Mesothelial cell of epicardium (in vitro differentiated cells): ENCODE measurements at places on chromosomes 4 and X. TPM values are rescaled to one million over a fixed set of nuclear protein-coding genes. Genes with fewer than 3 reads are reported as not detected.

- H3K27me3 ChIP-seq, result no peaks in the 10 kb centered on the region
- no peak for DNase-seq
- no peak overlapping the region for H3K4me3 ChIP-seq
- no peaks in the 10 kb centered on the region for H3K36me3 ChIP-seq
These were observed 48.4 kb upstream of the SLC7A3 start for GRCh38 chrX:70979136-70979762.

DNA sequence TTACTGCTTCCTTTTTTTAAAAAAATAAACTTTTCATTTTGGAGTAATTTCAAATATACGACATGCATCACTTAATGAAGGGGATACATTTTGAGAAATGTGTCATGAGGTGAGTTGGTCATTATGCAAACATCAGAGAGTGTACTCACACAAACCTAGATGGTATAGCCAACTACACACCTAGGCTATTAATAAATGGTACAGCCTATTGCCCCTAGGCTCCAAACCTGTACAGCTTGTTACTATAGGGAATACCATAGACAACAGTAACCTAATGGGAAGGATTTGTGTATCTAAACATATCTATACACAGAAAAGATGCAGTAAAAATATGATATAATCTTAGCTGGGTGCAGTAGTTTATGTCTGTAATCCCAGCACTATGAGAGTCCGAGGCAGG is 29.1 kb downstream of the SETD7 start:
- no peak for DNase-seq
- peaks cover 31% of the 10 kb centered on the region for H3K36me3 ChIP-seq
- H3K4me3 ChIP-seq, result no peak overlapping the region

DNA sequence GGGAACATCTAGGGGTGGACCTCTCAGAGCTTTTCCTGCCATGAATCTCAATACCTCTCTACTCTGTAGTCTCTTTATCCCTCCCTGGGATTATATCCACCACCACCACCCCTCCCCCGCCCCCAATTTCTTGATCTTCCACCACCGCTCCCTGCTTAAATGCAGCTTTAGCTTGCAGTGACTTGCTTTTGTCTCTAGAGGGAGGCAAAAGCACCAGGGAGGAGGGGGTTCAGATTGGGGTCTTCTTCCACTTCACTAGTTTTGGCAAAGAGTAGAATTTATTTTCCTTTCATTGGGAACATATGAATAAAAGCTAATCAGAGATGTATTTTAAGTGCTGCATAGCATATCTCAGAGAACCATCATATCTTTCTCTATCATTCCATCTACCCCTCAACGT is 5.5 kb downstream of the ARHGAP36 start:
- no peak overlapping the region for H3K27ac ChIP-seq
- DNase-seq, result no peak
- peaks cover 37% of the 10 kb centered on the region for H3K27me3 ChIP-seq
- peaks cover under 1% of the 10 kb centered on the region for H3K4me1 ChIP-seq
- H3K36me3 ChIP-seq, result no peaks in the 10 kb centered on the region
- no peak overlapping the region for H3K4me3 ChIP-seq

DNA sequence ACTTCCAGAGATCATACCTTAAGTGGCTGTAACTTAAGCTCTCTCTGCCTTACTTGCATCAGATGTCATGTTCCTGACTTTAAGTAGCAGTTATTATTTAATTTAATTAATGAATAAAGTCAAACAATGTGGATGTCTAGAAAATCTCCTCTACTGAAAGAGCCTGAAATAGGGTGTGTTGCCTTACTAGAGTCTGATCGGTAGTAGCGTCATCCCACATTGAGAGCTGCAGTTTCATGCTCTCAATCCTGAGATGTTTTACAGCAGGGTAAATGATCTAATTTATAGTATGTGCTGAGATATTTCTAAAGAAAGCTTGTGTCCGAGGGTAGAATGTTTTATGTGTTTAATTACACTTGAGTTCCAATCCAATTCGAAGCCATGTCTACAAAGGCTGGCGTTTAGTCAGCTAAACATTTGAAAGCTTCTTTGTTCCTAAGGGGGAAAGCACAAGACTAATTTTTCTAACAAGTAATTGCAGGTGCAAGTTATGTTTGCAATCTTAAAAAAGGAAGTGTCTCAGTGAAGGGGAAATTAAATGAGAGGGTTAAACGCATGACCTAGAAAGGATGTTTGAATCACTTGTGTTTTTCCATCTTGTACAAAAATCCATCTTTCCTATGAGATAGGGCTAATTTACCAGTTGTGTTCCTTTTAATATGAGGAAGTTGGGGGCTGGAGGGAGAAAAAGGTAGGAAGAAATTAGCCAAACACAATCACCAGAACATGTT is 391.0 kb upstream of the MAGEB2 start:
- no peak overlapping the region for H3K27ac ChIP-seq
- DNase-seq, result no peak

Gene CXorf65
- not detected in 3 replicates for total RNA-seq
